ENCODE measurements at places on chromosomes 6 and 20. TPM values are rescaled to one million over a fixed set of nuclear protein-coding genes. Genes with fewer than 3 reads are reported as not detected.
A peak's percentile ranks its signal among the peaks of the same experiment; 100 is the strongest.

DNA sequence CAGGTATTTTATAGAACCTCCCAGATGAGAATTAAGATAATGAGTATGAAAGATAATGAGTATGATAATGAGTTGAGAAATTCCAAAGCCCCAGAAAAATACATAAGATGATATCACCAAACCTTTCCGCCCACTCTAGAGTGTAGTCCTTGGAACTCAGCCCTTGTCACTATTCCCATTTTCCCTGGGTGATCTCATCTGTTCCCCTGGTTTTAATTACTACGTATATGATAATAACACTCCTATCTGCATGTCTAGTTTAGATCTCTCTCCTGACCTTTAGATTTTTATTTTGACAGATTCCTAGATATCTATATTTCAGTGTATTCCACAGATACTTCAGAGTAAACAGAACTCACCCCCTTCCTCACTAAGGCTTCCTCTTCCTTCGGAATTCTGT lies 51.0 kb upstream of the ASIP start:
- no peak overlapping the region for H3K4me3 ChIP-seq
- no peaks in the 10 kb centered on the region for H3K4me1 ChIP-seq
- DNase-seq: no peak

- no peak overlapping the region for H3K4me3 ChIP-seq
- no peaks in the 10 kb centered on the region for H3K36me3 ChIP-seq
- H3K27ac ChIP-seq: no peak overlapping the region
- no peaks in the 10 kb centered on the region for H3K27me3 ChIP-seq
- H3K4me1 ChIP-seq: no peaks in the 10 kb centered on the region
Observed at GRCh38 chr20:10291568-10292248, 73.1 kb downstream of the SNAP25 start.

- no peak overlapping the region for H3K4me3 ChIP-seq
- no peaks in the 10 kb centered on the region for H3K27me3 ChIP-seq
- no peak for DNase-seq
- no peaks in the 10 kb centered on the region for H3K36me3 ChIP-seq
Observed at GRCh38 chr6:2108700-2109306, 136.6 kb downstream of the GMDS start.

Gene HLA-DQB1
- total RNA-seq: 119 TPM

DNA sequence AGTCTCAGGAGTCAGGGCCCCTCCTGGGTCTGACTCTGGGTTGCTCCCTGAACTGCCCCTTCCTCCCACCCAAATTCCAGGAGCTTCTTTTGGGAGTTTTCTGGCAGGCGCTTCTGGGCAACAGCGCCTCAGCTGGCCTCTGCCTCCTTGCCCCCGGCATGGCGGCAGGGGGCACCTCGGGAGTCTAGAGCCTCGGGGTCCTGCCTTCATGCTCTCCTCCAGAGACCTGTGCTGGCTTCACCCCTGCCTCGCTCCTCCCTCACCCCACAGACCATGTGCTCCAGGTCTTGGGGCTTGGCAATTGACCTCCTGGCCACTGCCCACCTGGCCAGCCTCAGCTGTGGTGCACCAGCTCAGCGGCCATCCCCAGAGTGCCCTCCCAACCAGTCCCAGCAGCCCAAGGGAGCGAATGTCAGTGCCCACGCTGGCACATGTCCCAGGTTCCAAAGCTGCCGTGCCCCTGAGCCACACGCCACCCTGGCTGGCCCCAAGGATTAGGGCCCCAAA lies 43.4 kb downstream of the SRC start:
- H3K27me3 ChIP-seq: no peaks in the 10 kb centered on the region
- DNase-seq: no peak
- no peak overlapping the region for H3K27ac ChIP-seq
- peaks cover 72% of the 10 kb centered on the region for H3K36me3 ChIP-seq
- H3K4me1 ChIP-seq: peaks cover 4% of the 10 kb centered on the region
- H3K4me3 ChIP-seq: no peak overlapping the region

- H3K36me3 ChIP-seq: peaks cover 31% of the 10 kb centered on the region
- no peak overlapping the region for H3K27ac ChIP-seq
- no peak for DNase-seq
- H3K27me3 ChIP-seq: no peaks in the 10 kb centered on the region
- H3K4me1 ChIP-seq: no peaks in the 10 kb centered on the region
Observed at GRCh38 chr6:106563614-106564013, 65.7 kb downstream of the RTN4IP1 start.

GRCh38 chr6:133553652-133554051 lies 312.5 kb downstream of the EYA4 start:
- no peak overlapping the region for H3K4me3 ChIP-seq
- H3K4me1 ChIP-seq: no peaks in the 10 kb centered on the region
- H3K36me3 ChIP-seq: no peaks in the 10 kb centered on the region

DNA sequence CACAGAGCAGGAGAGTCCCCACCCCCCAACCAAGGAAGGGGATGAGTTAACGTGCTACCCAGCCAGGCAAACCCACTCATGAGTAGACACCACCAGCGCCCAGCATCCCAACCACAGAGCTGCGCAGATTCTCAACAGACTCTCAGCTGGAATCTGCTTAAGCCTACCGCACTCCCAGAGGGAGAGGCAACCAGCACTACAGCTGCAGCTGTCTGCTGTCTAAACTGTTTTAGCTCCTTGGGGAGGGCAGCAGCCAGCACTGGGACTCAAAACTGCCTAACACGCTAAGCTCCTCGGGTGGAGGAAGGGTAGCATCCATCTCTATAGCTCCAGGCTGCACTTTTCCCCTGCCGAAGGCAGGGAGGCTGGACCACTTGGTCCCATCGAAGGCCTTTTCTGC lies 539.8 kb downstream of the EPHA7 start:
- H3K27me3 ChIP-seq: no peaks in the 10 kb centered on the region
- H3K4me1 ChIP-seq: no peaks in the 10 kb centered on the region
- no peak overlapping the region for H3K27ac ChIP-seq

DNA sequence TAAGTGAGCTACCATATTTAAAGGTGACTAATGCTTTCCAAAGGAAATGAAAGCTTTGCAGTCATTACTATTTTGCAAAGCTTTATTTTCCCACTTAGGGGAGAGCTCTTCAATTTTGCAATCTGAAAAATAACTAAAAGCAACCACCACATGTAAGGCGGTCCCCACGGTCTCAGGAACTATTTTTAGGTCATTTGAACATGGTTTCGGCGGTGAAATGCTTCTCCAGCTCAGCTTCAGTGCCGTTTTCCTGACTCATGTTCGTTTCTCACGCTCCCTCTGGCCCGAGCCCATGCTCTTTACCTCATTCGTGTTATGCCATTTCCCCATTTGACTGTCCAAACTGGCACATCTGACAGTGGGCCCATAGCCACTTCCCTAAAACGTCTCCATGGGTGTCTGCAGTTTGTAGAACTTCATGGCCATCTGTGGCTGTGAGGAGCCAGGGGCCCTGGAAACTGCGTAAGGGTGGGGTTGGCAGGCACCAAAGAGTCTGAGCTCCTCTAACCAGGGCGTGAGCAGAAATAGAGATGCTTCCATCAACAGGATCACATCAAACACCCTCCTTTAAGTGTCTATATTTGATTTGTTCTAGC lies 46.5 kb downstream of the ADTRP start:
- H3K4me1 ChIP-seq: peaks cover 43% of the 10 kb centered on the region
- H3K27me3 ChIP-seq: no peaks in the 10 kb centered on the region
- H3K27ac ChIP-seq: peak overlapping the region; percentile 89
- H3K4me3 ChIP-seq: no peak overlapping the region
- peak; percentile 99 for DNase-seq

Gene GPSM3
- total RNA-seq: 131 TPM

Gene ANKRD60
- total RNA-seq: not detected

DNA sequence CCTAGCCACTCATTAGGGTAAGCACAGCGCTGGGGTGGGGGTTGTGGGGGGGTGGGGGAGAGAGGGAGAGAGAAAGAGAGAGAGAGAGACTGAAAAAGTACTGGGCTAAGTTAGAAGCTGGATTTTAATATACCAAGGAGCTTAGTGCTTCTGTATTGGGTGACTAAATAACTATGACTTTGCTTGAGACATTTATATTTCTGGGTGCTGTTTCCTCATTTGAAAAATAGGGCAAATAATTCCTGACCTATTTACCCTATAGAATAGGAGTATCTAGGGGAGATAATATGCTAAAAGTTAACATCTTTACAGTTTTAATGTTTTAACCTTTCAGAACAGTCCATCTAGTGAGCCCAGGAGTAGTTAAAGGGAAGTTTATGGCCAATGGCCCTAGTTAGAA lies 7.7 kb downstream of the NKAIN2 start:
- H3K27me3 ChIP-seq: no peaks in the 10 kb centered on the region
- DNase-seq: no peak
- no peak overlapping the region for H3K4me3 ChIP-seq
- no peaks in the 10 kb centered on the region for H3K4me1 ChIP-seq

GRCh38 chr20:58544286-58544685 lies 29.1 kb upstream of the APCDD1L start:
- no peak overlapping the region for H3K27ac ChIP-seq
- no peaks in the 10 kb centered on the region for H3K27me3 ChIP-seq
- no peaks in the 10 kb centered on the region for H3K36me3 ChIP-seq
- no peak overlapping the region for H3K4me3 ChIP-seq
- H3K4me1 ChIP-seq: no peaks in the 10 kb centered on the region
- no peak for DNase-seq

- no peaks in the 10 kb centered on the region for H3K27me3 ChIP-seq
- no peak overlapping the region for H3K27ac ChIP-seq
- no peak for DNase-seq
- H3K36me3 ChIP-seq: no peaks in the 10 kb centered on the region
Observed at GRCh38 chr6:2203264-2203663, 42.1 kb downstream of the GMDS start.

Measured in GM12878 (cell line).